ENCODE measurements at places on chromosomes 12 and 14. TPM values are rescaled to one million over a fixed set of nuclear protein-coding genes. Genes with fewer than 3 reads are reported as not detected.

GRCh38 chr14:63045234-63045611 lies at the start of gene KCNH5:
Gene KCNH5, minus strand, starts transcription at chr14:63045458. Its CDS starts 272 bp downstream, at chr14:63045186.
- peak; percentile 79 for DNase-seq

GRCh38 chr12:121191151-121191550 lies 18.8 kb upstream of the P2RX4 start:
- DNase-seq = no peak

GRCh38 chr14:57089901-57090300 lies 178.8 kb downstream of the EXOC5 start:
- no peak for DNase-seq

DNA sequence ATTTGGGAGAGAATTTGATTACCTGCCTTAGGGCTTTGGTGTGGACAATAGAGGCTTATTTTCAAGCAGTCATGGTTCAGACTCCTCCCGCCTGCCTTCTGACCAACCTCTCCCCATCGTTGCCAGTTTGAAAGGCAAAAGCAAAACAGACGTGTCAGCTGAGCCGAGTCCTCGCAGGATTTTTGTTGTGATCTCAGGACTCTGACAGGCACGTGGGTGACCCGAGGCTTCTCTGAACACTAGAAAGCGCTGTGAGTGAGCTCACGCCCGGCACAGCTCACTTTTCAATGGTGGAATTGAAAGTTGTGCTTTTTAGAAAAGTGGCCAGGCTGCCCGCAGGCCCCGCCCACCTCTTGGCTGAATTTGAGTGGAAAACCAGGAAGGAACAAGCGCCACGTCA lies 130.1 kb downstream of the GLT1D1 start:
- DNase-seq = no peak

GRCh38 chr14:60506985-60507829 lies 1.7 kb upstream of the SIX6 start:
- DNase-seq = peak; percentile 59

GRCh38 chr14:30958555-30959407 lies 66.7 kb upstream of the AP4S1 start:
- no peak for DNase-seq

GRCh38 chr14:33812181-33812580 lies 138.7 kb downstream of the EGLN3 start:
- no peak for DNase-seq

- peak; percentile 11 for DNase-seq
These were observed 51.0 kb downstream of the VWF start for GRCh38 chr12:6073426-6073825.

DNA sequence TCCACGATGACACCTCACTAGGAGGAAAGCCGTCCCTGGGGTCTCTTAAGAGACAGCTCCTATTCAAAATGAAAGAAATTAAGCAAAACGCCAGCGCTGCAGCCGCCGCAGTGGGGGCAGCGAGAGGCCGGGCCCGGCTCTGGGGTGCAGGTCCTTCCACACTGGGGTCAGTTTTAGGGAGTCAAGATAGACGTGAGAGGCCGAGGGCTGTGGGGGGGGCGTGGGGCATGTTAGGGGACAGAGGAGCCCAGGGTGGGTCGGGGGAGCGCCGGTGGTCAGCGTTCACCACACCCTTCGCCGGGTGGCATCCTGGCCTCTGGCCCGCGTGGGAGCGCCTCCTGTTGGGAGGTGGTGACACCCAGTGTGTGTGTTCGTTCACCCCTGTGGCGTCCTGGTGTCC lies 25.7 kb downstream of the KIF26A start:
- DNase-seq = no peak

DNA sequence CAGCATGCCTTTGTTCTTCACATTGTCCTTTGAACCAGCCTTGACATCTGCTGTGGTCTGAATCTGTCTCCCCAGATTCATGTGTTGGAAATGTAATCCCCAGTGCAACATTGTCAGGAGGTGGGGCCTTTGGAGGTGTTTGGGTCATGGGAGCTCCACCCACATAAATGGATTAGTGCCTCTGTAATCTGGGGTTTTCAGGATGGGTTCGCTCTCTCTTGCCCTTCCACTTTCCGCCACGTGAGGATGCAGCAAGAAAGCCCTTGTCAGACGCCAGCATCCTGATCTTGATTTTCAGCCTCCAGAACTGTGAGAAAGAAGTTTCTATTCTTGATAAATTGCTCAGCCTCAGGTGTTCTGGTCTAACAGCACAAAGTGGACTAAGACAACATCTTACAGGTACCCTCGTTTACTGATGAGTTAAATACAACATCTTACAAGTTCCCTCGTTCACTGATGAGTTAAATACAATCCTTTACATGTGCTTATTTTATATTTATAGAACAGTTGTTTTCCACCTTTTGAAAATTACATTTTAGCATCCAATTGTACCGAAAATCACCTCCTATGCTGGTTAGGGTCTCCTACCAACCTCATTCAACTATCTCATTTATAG lies 54.4 kb upstream of the RIMBP2 start:
- no peak for DNase-seq

DNA sequence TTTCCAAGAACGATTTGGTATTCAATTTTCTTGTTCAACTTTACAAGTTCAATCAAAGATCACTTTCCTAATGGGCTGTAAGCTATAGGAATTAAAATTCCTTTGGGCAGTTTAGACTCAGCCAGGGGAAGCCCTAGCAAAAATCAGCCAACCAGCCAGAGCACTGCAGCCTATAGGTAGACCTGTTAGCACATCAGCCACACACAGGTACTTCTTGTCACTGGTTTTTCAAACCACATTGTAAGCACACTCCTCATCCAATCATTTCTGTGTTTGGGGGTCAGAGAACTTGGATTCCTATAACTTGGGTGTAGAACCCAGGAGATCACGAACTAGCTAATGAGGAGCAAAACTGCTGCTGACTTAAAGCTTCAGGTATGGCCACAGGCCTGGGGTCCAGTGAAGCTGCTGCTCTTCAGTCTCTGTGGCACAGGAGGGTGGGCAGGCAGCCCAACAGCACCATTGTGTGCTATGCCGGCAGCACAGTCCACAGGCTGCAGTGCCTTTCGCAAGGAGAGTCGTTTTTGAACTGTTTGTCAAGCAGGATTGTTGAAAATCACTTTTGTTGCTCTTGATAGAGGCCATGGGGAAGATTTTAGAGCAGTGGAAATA lies 87.3 kb upstream of the RFX4 start:
- DNase-seq = no peak

DNA sequence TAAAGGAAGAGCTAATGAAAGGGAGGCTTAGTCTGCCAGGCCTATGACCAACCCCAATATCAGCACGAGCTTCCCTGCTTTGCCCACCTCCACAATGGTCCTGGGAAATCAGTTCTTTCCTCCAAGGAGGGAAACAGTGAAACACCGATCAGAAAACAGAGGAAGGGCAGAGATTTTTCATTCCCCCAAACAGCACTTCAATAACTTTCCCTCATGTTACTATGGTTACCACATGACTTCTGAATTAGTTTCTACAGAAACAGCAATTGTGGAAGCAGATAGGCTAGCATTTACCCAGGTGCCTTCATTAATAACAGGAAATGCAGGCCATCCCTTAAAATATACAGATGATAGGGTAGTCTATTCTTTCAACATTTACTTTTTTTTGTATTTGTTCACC lies 35.9 kb downstream of the TRIM9 start:
- no peak for DNase-seq

- DNase-seq = no peak
These were observed 1.9 kb downstream of the MYL6B start for GRCh38 chr12:56154246-56154771.

DNA sequence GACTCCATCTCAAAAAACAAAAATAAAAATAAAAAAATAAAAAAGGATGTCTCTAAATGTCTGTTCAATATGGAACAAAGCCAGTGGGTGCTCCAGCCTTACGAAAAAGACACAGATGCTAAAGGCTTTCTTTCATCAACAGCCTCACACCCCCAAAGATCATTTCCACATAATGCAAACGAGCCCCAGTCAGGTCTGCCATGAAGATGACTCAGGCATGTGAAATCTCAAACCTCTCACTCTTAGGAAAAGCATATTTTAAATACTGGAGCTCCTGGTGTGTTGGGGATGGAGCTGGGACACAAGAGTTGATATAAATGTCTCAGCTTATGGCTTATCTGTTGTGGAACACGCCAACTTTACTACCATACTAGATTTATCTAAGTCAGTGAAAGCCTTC lies 49.9 kb upstream of the PLXNC1 start:
- DNase-seq = peak; percentile 72

DNA sequence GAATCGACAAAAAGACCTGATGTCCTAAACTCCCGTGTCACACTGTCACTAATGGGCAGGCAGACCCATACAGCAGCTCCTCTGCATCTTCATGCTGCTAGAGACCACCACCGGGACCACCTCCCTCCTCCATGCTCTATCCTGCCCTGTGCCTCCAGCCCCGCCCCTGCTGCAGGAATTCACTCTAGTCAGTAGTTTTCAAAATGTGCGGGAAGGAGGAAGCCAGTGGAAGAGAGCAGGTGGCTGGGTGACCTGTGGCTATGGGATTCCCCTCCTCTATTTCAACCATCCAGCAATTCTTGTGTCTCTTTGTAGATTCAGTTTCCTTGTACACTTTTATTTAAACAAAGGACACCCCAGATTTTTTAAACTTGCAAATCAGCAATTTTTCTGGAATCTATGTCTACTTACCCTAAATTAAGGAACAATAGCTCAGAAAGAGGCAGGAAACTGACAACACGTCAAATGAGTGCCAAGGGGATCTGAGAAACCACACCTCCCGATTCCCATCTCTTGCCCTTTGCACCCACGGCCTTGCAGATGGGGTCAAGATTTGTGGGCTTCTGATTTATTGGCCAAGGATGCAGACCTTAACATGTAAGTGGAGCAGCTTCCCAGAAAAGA lies 20.4 kb upstream of the MAP1LC3B2 start:
- no peak for DNase-seq

DNA sequence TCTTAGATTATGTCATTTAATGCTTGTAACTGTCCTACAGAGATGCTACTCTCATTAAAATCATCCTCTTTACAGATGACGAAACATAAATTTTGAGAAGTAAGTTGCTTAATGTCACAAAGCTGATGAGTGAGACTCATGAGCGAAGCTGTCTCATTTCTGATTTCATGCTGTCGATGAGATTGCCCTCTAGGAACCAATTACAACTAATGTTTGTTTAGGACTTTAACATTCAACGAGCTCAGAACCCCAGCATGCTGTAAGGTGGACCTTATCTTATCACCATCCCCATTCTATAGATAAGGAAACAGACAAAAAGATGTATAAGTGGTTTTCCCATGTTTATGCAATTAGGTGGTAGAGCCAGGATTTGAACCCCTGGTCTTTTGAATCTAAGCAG lies 23.1 kb downstream of the BHLHE41 start:
- no peak for DNase-seq

DNA sequence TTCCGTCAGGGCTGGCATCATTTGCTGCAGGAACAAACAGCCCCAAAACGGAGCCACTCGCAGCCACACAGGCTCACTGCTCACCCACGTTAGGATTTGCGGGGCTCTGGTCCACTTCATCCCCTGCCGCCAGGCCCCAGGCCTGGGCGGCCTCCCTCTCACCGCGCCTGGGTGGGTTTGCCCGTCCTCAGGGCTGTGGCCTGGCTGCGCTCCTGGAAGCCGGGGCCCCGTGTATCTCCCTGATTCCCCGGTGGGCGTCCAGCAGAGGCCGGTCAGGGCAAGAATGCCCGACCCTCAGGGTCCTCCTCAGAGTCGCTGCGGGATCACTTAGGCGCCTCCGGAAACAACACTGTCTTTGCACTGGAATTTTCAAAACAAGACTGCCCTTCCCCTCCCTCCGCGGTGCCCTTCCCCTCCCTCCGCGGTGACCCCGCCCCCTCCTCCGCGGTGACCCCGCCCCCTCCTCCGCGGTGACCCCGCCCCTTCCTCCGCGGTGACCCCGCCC lies 15.7 kb upstream of the FBRSL1 start:
- no peak for DNase-seq

GRCh38 chr12:64797156-64797555 lies 27.3 kb upstream of the TBC1D30 start:
- no peak for DNase-seq

GRCh38 chr12:130791629-130792028 lies 47.4 kb downstream of the STX2 start:
- DNase-seq = no peak

DNA sequence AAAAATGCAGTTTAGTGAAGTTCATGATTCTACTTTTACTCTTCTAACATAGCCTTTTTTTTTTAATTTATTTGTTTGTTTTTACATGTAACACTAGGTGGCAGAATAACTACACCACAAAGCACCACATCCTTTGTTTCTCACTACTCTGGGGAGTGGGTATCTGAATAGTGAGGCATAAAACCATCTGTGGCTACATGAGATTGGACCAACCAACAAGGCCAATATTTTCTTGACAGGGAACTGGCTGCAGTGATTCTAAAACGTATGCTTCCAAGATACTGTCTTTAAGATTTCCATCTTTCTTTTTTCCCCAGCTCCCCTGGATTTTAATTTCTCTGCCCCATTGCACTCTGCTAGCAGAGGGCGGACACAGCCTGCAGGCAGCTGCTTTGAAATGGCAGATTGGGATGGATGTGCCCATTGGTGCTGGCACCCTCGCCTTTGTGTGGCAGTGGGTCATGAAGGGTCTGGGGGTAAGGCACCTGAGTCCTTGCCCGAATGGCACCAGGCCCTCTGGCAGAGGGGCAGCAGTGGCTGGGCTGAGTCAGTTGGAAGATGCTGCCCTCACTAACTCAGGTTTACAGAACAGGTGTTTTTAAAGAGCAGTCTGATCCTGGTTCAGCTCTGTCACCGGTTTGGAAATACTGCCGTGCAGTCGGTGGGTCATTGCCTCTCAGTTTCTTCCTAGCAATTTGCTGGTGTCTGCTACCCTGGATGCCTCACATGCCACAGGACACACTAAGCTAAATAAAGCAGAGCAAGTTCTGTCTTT lies 429.1 kb downstream of the RAD51B start:
- DNase-seq = no peak

DNA sequence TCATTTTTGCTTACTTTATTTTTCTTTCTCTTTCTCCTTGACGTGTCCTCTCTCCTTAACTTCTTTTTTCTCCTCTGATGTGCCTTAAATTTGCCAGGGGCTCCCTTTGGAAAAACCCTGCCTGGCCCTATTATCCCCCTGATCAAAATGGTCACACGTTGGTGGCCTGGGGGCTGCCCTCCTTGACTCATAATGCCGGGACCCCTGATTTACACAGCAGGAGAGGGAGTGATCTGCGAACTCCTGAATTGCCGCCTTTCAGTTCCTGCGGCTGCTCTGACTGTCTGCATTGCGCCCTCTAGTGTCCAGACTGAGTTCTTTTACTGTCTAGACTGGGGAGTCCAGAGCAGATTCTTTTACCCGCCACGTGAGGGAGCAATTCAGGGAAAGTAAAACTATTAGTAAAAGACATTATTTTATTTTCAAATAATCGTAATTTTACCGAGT lies 44.8 kb upstream of the GZMB start:
- peak; percentile 93 for DNase-seq

GRCh38 chr14:104388541-104389325 lies 190.8 kb upstream of the C14orf180 start:
- peak; percentile 68 for DNase-seq

DEGS2 gene
- 0.29 TPM for total RNA-seq

KCNK10 gene
- under 0.01 TPM for total RNA-seq

CEP170B gene
- total RNA-seq = 17.1 TPM

KRT74 gene
- not detected for total RNA-seq

ANG gene
- 7.2 TPM for total RNA-seq

GYS2 gene
- total RNA-seq = not detected

PLEKHG7 gene
- total RNA-seq = not detected

ZNF219 gene
- total RNA-seq = 8.3 TPM

NOS1 gene
- total RNA-seq = not detected

HRK gene
- under 0.01 TPM for total RNA-seq

ACVRL1 gene
- total RNA-seq = 11.5 TPM

LTBP2 gene
- 493 TPM for total RNA-seq

BDKRB2 gene
- total RNA-seq = 4.1 TPM

RPS6KA5 gene
- total RNA-seq = 1.4 TPM

KCNJ8 gene
- 9.1 TPM for total RNA-seq
